ENCODE measurements at places on chromosomes 2 and 18. TPM values are rescaled to one million over a fixed set of nuclear protein-coding genes. Genes with fewer than 3 reads are reported as not detected.
A peak's percentile ranks its signal among the peaks of the same experiment; 100 is the strongest.

- no peak for DNase-seq
These were observed 352.2 kb downstream of the DLGAP1 start for GRCh38 chr18:4102901-4103300.

DNA sequence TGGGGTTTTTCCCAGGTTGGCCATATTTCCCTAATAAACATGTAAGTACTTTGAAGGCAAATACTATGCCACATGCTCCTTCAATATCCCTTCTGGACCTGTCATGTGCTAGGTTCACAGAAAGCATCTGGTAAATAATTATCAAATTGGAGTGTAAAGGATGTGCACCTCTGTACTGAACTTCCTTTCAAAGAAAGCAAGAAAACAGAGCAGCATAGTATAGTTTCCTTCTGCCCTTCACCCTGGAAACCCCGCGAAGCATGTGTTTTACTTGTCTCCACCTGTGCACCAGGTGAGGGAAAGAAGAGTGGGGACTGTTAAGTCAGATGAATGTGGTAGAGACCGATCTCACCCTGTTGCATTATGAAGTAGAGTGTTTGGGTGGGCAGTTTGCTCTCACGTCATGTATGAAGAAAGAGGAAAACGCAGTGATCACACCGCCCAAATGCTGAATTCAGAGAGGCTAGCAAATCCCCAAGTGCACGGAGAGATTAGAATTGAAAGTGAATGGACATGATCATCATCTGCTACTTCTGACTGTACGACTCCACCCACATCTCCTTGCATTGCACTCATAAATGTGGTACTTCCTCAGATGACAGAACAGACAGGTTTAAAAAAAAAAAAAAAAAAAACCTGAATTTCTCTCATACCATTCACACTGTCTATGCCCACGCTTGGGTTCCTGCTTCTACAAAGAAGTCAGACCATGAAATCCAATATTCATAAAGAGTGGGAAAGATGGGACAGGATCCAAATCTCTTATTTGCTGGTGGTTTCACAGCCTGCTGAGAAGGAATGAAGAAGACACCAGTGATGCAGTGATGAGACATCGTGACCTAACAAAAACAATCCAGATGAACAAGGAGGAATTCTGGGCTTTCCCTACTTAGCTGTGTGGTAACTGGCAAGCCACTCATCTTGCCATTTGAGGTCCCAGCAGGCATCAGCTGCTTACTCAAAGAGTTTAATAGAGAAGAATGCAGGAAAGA lies 448.6 kb downstream of the BCL11A start:
- DNase-seq: no peak

The SERPINB11 gene
- total RNA-seq: not detected

DNA sequence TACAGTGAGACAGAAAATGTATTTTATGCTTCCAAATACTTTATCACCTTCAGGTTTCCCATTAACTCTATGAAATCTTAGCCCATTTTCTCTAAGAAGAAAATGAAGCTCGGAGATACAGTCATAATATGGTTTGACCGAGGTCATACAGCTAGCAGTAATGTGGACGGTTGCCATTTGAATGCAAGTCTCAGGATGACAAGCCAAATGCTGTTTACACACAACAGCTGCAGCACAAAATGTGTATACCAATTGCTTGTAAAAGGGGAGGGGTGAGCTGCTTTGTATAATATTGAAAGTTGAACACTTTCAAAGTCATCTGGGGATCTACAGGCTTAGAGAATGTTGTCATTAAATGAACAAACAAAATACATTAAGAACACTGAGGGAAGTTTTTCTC lies 93.8 kb upstream of the FSIP2 start:
- DNase-seq: no peak

GRCh38 chr2:201403880-201404279 lies 46.7 kb upstream of the FLACC1 start:
- DNase-seq: no peak

GRCh38 chr2:187075199-187075635 lies 226.2 kb upstream of the ZSWIM2 start:
- DNase-seq: peak; percentile 36
